ENCODE measurements at places on chromosomes 6 and 20.

GRCh38 chr20:23745247-23745646 is 5.5 kb downstream of the CST1 start:
- no peak for DNase-seq

DNA sequence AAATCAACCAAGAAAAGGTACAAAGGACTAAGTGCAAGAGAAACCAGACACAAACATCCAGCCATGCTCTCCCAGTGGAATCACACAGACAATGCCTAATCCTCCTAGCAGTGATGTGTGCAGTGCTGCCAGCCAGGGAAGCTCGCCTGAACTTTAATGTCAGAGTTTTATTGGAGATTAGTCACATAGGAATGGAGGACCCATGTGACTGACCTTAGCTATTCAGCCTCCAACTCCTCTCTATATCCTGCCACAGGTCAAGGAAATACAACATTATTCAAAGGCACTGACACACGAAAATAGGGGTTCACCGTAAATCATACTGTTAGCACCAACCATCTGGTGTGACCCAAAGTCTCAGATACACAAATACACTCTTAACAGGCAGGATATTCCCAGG is 684.6 kb downstream of the DOK5 start:
- no peak for DNase-seq

GRCh38 chr6:33313105-33313708 is 671 bp downstream of the TAPBP start:
- DNase-seq = no peak

DNA sequence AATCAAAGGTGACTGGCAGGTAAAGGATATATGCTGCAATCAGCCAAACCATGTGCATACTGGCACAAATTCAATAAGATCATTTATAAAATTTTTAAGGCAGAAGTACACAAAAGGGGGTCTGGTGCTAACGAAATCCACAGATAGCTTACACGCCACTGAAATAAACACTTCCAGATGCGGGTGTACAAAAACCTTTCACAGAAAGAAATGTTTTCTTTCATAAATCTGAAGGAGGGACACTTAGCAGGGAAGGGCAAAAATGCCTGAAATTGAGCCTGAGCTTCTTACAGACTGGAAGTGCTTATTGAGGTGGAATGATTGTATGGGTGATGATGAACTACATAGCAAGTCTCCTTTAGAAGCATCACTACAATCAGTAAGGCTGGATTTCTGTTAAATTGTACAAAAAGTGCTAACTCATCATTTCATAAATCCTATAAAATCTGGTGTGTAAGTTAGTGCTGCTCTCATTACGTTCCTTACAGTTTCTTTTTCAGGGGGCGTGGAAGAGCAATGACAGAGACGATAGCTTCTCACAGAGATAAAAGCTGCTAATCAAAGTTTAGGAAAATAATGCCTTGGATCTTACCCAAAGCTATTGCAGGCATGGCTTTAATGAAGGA is 409.3 kb upstream of the RUNX2 start:
- no peak for DNase-seq

GRCh38 chr20:53679597-53680309 is 86.1 kb upstream of the ZNF217 start:
- DNase-seq = no peak

DNA sequence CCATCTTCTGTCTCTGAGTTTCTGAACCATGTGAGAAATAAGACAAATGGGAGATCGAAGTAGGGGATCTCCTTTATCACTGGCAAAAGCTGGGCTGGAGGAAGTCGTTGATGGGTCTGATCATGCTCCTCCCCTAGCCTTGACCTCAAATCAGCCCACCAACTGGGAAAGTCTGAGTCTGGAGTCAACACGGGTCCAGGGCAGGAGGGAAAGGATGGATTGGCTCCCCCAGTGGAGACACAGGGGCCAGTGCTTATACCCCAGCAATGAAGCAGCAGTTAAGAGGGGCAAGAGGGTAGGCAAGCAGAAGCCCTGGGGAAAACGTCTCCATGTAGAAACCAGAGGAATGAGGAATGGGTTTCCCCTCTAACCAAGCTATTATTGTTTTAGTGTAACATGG is 152.6 kb downstream of the TBC1D7 start:
- DNase-seq = no peak

DNA sequence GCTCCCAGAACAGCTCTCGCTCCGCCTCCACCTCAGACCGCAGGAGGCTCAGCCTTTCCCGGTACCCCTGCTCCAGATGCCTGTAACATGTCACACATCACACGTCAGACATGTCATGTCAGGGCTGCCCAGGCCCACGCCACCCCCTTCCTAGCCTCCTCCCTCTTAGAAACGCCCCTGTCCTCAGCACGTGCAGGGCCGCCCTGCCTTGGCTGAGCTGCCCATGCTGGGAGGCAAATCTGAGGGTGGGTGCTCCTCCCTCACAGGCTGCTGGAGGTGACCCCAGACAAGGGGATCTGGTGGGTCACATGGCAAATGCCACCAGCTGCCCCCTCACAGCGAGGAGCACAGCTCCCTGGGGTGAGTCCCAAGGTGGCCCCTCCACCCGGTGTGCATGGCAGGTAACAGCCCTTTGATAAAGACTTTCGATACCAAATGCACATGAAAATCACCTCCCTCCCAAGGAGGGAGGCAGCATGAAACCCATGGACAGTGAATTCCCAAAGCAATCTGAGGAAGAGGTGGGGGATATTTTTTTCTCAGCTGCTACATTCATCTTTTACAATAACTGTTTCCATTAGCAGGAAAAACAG is 84.1 kb downstream of the GINS1 start:
- no peak for DNase-seq

DNA sequence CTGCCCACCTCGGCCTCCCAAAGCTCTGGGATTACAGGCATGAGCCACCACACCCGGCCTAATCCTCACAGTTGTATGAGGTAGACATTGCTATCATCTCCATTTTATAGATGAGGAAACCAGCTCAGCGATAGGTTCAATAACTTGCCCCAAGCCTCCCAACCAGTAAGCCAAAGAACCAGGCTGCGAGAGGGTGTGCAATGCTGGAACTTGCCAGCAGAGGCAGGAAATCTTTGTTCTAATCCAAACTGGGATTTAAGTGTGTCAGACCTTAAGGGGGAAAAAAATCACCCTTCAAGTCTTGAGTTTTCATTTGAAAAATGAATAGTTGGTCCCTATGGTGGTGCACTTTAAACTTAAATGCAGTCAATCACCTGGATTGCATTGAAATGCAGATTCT is 20.1 kb upstream of the RNGTT start:
- no peak for DNase-seq

DNA sequence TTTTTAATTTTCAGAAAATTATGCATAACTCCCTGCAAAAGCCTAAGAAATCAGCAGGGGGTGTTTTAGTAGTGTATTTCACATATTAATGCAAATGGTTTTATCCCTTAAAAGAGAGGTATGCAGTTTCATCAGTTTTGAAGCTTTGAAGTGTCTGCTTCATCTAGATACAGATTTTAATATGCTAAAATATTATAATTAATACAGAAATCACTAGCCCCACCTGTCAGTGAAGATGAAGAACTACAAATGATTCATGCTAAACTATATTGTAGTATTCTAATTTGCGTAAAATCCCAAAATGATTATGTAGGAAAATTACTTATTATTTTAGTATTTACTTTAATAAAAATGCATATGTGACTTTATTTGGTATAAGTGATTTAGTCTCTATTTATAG is 2.9 kb upstream of the TFB1M start:
- no peak for DNase-seq

DNA sequence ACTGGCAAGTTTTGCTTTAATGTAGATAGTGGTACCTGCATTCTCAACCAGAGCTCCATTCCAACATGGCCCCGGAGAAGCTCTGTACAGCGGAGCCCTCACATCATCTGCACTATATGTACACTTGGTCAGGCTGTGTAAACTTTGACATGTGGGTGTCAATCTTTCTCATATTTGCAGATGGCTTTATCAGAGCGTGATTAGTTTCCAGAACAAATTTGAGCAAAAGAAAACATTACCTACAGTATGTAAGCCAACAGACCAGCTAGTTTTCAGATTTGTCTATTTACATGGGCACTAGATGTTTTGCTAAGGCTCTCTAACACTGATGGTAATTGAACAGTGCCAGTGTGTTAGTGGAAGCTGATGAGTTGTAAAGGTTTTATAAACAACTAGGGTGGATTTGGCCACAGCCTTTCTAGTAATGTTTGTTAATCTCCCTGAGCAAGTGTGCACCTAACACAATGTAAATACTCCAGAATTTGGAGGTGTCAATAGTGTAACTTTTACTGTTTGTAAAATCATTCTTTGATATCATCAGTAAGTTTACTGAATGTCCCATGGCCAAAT is 131.8 kb downstream of the FOXA2 start:
- no peak for DNase-seq

DNA sequence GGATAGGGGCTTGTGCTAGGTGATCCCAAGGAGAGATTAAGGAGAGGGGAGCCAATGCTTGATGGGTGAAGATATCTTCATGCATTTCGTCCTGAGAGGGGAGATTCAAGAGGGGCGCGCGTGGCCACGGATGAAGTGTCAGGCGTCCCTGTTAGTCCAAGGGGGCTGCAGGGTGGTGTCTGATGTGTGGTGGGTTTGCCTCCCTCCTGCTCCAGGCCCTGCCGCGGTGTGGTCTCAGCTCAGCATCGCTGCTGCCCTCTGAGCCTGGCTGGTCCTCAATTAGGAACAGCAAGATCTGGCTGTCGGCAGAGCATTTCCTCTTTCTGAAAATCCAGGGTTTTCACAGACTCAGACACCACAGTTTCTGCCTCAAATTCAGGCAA is 318.0 kb downstream of the THBS2 start:
- no peak for DNase-seq

DNA sequence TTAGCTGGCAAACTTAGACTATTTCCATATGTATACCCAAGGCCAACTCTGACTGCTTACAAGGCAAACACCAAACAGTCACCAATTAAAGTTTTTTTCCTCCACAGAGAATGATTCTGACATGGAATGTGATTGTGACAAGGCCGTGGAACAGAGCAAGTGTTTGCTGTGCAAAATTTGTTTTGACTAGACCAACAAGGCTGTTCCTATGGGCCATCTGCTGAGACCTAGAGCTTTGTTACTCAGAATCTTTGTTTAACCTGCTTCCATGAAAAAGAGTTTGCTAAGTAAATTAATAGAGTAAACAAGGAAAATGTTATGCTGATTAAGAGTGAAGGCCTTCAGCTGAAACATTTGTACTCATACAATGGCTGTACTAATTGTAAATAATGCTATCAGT is 51.6 kb upstream of the IMPG1 start:
- no peak for DNase-seq

DNA sequence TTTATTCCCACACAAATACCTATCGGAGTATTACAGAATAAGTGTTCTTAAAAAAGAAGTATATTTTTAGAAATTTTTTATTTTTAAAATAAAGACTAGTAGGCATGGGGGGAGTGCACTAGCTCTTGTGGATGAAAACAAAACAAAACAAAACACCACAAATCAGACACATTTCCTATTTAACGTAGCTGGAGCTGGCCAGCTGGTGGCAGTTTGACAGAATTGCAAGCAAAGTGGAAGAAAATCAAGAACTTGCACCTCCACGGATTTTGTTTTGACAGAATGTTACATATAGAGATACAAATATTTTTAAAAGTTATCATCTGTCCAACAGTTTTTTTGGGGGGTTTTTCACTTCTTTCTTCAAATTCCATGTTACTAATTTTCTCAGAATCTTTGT is 63.6 kb upstream of the SNRPB2 start:
- DNase-seq = no peak

- DNase-seq = no peak
These were observed 11.6 kb downstream of the MAP3K7 start for GRCh38 chr6:90575267-90575666.

- no peak for DNase-seq
These were observed 480.9 kb upstream of the NOX3 start for GRCh38 chr6:155936551-155936950.

- no peak for DNase-seq
These were observed 4.6 kb downstream of the MDGA1 start for GRCh38 chr6:37693079-37693478.

DNA sequence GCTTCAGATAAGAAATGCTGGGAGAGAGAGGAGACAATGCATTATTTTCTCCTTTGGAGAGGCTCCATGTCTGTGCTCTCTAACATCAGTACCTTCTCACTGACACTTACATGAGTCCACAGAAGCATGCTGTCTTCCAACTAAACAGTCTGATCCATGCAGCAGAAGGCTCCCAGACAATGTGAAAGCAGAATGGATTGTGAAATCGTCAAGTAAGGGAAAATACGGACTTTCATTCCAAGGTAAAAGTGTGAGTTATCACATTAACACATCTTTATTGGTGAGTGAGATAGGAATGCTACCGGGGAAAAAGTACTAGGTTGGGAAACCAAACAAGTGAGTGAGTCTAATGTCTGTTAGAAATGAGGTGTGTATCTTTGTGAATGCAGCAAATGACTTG is 167.6 kb upstream of the KCNK16 start:
- no peak for DNase-seq

GRCh38 chr6:40710626-40711330 is 123.6 kb upstream of the LRFN2 start:
- DNase-seq = no peak

GRCh38 chr6:43052842-43053544 is 658 bp downstream of the CUL7 start:
- DNase-seq = no peak

- DNase-seq = no peak
These were observed 4.6 kb upstream of the CGA start for GRCh38 chr6:87099472-87099871.

DNA sequence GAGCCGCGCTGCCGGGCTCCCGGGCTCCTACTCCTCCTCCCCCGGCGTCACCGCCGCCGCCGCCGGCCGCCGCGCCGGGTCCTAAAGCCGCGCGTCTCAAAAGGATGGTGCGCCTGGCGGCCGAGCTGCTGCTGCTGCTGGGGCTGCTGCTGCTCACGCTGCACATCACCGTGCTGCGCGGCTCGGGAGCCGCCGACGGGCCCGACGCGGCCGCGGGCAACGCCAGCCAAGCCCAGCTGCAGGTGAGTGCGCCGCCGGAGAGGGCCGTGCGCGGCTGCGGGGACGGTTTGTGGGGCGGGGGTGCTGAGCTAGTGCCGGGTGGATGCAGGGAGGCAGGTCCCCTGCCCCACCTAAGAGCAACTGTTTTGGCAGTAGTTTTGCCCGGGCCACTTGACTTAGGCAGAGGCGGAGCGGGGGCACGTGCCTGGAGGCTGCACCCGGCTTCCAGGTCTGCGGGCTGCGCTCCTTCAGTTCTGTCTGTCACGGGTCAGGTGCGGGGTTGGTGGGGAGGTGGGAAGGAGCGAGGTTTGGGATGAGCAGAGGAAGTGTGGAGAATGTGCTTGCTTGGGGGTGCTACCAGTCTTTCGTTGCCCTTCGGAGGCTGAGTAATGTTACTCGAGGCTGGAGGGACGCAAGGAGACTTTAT is 722 bp downstream of the ISM1 start:
- DNase-seq = peak; percentile 13

GRCh38 chr6:88761237-88762031 is 202.0 kb downstream of the RNGTT start:
- DNase-seq = no peak
